A172 (cell line): ENCODE measurements at places on chromosomes 2 and 18. TPM values are rescaled to one million over a fixed set of nuclear protein-coding genes. Genes with fewer than 3 reads are reported as not detected.

The RFX8 gene
- not detected in 2 replicates for total RNA-seq

The HOXD13 gene
- total RNA-seq, result 4.2 and 5.2 TPM in 2 replicates

The REG1B gene
- total RNA-seq, result not detected in 2 replicates

The SCN7A gene
- 0.02 TPM in 1 of 2 replicates, not detected in the other for total RNA-seq

The ZNF892 gene
- total RNA-seq, result 0.41 TPM in 1 of 2 replicates, not detected in the other

The LIMS2 gene
- 6.2 and 13.8 TPM in 2 replicates for total RNA-seq

The APCDD1 gene
- total RNA-seq, result not detected in 2 replicates
